ENCODE measurements at places on chromosomes 16 and 17.
A peak's percentile ranks its signal among the peaks of the same experiment; 100 is the strongest.

DNA sequence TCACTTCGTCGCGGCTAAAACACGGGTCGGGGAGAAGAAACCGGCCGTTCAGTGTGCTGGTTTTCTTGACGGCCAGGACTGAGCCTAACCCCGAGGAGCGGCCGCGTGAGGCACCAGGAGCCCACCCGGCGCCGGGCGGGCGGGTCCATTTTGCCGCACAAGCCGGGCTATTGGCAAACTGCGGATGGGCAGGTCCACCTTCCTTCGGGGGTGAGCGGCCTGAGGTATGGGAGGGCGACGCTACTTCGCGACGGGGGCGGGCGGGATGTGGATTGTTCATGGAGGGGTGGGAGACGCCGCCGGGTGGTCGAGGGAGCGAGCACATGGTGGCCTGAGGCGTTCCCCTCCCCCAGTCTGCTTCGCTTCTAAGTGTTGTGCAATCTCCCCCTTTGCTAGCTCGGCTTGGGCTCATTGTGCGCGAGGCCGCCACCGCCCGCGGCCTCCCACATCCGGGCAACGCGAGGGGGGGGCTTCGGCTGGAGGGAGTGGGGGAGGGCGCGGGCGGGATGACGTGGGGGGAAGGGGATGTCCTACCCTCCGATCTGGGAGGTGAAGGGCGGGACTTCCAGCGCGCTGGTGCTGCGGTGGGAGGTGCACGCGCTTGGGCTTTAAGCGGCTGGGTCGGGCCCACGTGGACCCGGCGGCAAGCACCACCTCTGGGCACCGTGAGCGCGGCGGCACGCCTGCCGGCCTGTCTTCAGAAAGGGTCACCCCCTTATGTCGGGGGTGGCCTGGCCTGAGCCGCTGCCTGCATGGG lies 5.9 kb upstream of the CD68 start:
- DNase-seq: peak; percentile 86

- DNase-seq: no peak
Measured at GRCh38 chr17:58020401-58020800, 13.4 kb upstream of the SRSF1 start.

GRCh38 chr16:50681021-50681885 lies at the start of gene SNX20:
TSS of gene SNX20 (minus strand) at chr16:50681312. CDS start at chr16:50677526, 3,786 bp downstream.
- DNase-seq: no peak

GRCh38 chr17:65694601-65695000 lies 133.2 kb upstream of the AXIN2 start:
- no peak for DNase-seq

DNA sequence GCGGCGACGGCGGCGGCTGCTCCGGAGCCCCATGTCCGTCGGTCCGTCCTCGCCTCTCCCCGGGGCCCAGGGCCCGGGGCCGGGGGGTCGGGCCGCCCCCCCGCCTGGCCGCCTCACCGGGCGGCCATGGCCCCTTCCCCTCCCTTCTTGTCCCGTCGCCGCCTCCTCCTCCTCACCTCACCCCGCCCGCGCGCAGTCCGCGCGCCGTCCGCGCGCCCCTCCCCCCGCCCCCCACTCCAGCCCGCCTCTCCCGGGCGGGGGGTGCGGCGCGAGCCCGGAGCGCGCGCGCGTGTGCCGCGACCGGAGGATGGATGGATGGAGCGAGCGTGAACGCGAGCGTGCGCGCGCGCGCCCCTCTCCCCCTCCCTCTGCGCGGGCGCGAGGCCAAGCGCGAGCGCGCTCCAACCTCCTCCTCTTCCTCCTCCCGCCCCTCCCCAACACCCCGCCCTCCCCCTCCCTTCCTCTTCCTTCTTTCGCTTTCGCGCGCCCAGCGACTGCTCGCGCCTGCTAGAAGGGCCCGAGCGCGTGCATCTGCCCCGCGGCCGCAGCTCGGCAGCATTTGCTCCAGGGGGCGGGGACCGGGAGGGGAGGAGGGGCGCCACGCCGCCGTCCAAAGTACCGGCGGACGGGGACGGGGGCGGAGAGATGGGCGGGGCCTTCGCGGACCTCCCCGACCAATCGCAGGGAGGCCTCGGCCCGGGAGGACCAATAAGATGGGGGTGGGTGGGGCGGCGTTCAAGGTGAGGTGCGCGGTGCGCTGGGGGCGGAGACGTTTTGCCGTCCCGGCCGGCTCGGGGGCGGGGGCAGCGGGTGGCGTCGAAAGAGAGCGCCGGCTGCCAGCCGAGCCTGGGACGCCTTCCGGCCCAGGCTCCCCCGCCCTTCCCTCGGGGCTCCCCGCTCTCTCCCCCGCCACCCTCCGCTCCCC lies at the start of gene ATXN7L3:
ATXN7L3 (minus strand) TSS at position 332 of the 925 bp plus-strand sequence. CDS start 1,814 bp downstream, outside the sequence.
- DNase-seq: peak; percentile 96

GRCh38 chr17:72123530-72124437 lies 3.0 kb downstream of the SOX9 start:
- DNase-seq: no peak

DNA sequence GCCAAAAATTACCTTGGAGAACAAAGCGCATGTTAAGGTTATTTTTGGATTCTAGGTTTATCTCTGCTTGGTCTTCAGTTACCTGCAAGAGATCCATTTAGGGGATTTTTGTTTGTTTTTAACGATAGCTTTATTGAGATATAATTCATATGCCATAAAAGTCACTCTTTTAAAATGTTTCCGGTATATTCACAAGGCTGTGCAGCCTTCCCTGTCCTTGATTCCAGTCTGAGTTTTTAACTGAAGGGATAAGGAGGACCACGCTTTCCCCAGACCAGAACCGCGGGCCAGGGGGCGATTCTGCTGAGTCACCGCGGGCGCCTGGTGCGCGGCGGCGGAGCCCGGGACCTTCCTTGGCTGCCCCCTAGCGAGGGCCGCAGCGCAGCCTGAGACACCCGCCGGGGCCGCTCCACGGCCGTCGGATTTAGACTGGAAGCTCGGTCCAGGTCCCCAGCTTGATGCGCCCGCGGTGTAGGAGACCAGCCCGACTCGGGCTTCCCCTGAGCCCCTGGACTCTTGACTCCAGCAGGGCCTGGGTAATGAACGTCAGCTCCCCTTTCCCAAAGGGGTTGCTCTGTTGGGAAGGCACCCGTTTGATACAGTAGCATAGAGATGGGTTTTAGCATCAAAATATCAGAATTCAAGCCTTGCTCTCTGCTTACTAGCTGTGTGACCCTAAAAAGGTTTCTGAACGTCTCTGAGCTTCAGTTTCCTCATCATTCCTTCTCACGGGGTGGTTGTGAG lies 50.0 kb upstream of the STH start:
- DNase-seq: peak; percentile 52

- DNase-seq: no peak
Measured at GRCh38 chr17:40070709-40071312, 8.0 kb downstream of the THRA start.

GRCh38 chr16:86631444-86631843 lies 53.1 kb downstream of the FOXL1 start:
- no peak for DNase-seq

GRCh38 chr16:73756289-73757178 lies 540.1 kb upstream of the PSMD7 start:
- DNase-seq: no peak

DNA sequence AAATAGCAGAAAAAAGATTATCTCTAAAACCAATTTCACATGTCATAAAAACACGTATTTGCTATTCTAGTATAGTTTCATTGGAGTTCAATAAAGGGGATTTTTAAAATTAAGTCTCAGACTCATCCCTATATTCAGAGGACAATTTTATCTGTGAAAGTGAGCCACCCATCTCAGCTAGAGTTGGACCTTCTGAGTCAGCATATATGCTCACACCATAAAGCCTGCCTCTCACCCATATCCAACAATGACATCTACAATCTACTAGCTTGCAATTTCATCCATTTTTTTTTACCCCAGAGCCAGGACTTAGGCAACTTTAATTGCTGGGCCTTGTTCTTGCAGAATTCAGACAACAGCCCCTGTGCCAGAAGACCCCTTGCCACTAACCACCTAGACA lies 165.3 kb upstream of the DYNLRB2 start:
- no peak for DNase-seq

GRCh38 chr17:62790564-62790986 lies 17.5 kb downstream of the MARCHF10 start:
- no peak for DNase-seq

GRCh38 chr16:79869304-79870015 lies 268.9 kb upstream of the MAF start:
- no peak for DNase-seq

DNA sequence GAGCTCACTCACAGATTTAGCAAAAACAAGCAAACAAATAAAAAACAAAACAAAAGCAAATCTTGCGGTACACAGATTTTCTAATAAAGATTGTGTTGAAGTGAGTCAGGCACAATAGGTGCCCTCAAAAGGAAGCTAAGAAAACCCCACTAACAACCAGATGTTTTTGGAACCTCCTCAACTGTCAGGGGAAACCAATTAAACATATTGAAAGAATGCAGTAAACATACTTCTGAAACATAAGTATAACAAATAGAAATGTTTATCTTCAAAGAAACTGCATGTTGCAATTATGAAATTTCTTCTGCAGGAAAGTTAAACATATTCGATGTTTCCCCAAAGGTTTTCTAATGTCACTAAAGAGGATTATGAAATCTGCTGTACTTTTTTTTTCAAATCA lies 110.5 kb upstream of the CORO6 start:
- DNase-seq: no peak

DNA sequence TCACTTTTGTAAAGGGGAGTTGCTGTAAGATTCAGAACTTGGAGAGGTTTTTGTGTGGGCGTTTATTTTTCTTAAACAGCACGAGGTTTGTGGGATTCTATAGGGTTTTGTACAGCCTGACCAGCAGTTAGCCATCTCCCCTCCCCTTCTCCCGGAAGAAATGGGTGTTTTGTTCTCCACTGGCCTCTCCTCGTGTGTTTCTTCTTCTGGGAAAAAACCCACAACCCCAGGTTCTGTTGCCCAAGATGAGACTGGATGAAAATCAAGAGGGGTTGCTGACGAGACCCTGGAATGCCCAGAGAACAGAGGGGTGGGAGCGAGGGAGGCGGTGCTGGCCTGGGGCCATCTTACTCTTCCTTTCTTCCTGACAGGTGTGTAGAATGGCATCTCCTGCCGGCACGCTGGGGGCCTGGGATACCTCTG lies 186.1 kb downstream of the MSI2 start:
- DNase-seq: no peak

- DNase-seq: no peak
Measured at GRCh38 chr16:29806099-29806579, at the start of gene MAZ. TSS of gene MAZ (plus strand) at chr16:29806529. CDS start at chr16:29806702, 173 bp downstream.

GRCh38 chr17:72448019-72448418 lies 327.2 kb downstream of the SOX9 start:
- DNase-seq: no peak

DNA sequence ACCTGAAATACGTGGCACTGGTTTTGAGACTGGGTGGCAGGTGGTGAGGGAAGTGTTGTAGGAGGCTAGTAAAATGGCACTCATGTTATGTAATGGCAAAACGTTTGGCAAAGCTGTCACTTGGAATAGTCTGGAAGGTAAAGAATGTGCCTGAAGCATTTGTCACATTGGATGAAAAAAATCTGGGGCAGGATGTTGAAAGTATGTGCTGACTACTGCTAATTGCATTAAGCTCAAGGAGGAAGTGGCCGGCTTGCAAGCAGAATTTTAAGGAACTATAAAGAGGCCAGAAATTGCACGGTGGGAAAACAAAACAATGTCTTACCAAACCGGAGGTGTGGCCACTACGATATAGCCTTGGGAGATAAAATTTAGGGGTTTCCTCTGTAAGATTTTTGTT lies 26.6 kb upstream of the NLRP1 start:
- DNase-seq: no peak

DNA sequence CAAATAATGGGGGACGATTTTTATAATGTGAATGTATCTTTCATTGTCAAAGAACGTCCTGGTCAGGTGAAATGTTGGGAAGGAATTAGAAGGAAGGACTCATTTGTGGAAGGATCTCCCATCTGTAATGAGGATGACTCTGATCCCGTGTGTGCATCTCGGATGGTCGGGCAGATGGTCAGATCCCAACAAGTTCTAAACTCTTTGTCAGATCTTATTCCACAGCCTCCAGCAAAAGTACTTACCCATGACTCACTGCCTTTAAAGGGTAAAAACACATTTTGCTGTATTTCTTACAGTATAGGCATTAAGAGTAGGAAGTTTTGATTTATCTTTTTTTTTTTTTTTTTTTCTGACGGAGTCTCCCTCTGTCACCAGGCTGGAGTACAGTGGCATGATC lies 539 bp upstream of the KRTAP4-8 start:
- no peak for DNase-seq

DNA sequence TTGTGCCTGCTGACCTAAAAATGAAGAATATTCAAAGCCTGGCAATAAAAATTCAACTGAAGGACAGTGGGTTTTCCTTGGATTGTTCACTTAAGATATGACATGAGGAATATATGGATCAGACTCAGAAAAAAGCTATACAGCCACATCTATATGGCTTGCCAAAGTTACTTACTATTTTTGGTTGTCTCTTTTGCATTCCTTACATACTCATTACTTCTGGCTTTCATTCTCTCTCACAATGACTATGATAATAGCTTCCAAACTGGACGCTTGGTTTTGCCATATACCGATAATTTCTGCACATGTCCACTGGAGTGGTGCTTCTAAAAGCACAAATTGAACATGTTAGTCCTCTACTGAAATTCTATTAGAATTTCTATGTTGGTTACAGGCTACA lies 664.9 kb downstream of the CDH8 start:
- no peak for DNase-seq

DNA sequence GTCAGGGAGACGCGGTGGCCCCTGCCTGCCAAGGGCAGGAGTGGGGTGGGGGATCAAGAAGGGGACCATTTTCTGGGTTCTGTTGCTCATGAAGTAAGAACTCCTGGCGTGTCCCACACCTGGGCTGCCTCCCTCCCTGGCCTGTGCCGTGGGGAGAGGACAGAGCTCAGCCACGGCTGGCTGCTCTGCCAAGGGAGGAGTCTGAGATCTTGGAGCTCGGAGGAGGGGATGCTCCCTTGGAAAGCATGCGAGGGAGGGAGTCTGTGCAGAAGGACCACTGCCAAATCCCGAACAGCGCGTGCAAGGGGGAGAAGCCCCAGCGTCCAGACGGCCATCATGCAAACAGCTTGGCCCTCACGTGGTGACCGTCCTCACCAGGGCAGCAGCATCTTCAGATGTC lies 64.2 kb upstream of the ZNF469 start:
- no peak for DNase-seq

- peak; percentile 81 for DNase-seq
Measured at GRCh38 chr16:18983565-18984434, at the start of gene TMC7. TSS of gene TMC7 (plus strand) at chr16:18983934. CDS start at chr16:18984064, 130 bp downstream.

DNA sequence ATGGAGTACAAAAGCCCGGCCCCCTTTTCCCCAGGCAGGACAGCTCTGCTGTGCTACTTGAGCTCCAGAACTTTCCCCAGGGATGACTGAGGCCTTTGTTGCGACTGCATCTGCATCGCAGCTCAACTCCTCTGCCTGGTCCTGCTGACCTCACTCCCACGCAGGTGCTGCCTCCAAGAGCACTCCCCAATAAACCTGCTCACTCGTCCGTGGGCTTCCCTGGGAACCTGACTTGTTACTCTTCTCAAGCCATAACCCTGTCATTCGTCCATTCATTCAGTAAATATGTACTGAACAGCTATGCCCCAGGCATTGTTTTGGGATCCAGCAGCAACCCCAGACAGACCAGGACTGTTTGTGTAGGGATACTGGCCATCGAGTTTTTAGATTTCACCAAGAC lies 11.6 kb upstream of the RMI2 start:
- no peak for DNase-seq

- DNase-seq: no peak
Measured at GRCh38 chr17:68674029-68674925, 73.1 kb upstream of the FAM20A start.

GRCh38 chr16:84373907-84374489 lies 5.7 kb downstream of the ATP2C2 start:
- DNase-seq: no peak

Data from occipital lobe (tissue), 3 donors.